Endothelial cell of coronary artery (primary cell): ENCODE measurements at places on chromosomes 2 and 18. TPM values are rescaled to one million over a fixed set of nuclear protein-coding genes. Genes with fewer than 3 reads are reported as not detected.

Gene TUBA3D
- total RNA-seq, result not detected in 2 replicates

Gene REV1
- 30.8 and 40.8 TPM in 2 replicates for total RNA-seq

Gene TCF23
- total RNA-seq, result not detected in 2 replicates

Gene USP40
- total RNA-seq, result 16.6 and 24.1 TPM in 2 replicates

Gene FLACC1
- 0.36 and 1.0 TPM in 2 replicates for total RNA-seq

Gene RFTN2
- total RNA-seq, result 3.8 and 5.1 TPM in 2 replicates

Gene DHRS9
- under 0.01 and 17.0 TPM in 2 replicates for total RNA-seq

Gene SGPP2
- not detected in 2 replicates for total RNA-seq

Gene TACR1
- not detected in 2 replicates for total RNA-seq

Gene CACNB4
- 0.18 and 0.28 TPM in 2 replicates for total RNA-seq

Gene GALNT13
- 0.09 and 0.36 TPM in 2 replicates for total RNA-seq

Gene NYAP2
- not detected in 2 replicates for total RNA-seq
